ENCODE measurements at places on chromosomes 6 and 20. TPM values are rescaled to one million over a fixed set of nuclear protein-coding genes. Genes with fewer than 3 reads are reported as not detected.

Gene KCNK17
- total RNA-seq, result not detected

- DNase-seq, result no peak
Measured at GRCh38 chr6:32604434-32604877, 14.8 kb upstream of the HLA-DRB1 start.

GRCh38 chr20:17570347-17571152 is 675 bp downstream of the DSTN start:
- DNase-seq, result peak; percentile 53

DNA sequence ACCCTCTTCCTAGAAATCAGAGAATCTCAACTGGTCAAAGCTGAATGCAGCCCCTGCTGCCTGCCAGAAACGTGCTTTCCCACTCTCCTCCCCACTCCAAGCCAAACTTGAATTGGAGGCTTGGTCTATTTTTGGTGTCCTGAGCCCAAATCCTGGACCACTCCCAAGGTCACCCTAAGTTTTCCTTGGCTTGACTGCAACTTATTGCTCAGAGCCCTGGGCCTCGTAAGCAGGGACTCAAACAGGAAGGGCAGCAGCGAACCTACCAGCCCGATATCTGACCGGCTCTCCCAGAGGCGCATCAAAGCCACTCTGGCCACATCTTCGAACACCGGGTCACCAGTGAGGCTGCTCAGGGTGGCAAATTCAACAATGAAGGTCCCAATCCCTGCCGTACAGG is 12.7 kb downstream of the EDEM2 start:
- DNase-seq, result peak; percentile 39

- no peak for DNase-seq
Measured at GRCh38 chr20:24964506-24964840, 15.4 kb downstream of the CST7 start.

DNA sequence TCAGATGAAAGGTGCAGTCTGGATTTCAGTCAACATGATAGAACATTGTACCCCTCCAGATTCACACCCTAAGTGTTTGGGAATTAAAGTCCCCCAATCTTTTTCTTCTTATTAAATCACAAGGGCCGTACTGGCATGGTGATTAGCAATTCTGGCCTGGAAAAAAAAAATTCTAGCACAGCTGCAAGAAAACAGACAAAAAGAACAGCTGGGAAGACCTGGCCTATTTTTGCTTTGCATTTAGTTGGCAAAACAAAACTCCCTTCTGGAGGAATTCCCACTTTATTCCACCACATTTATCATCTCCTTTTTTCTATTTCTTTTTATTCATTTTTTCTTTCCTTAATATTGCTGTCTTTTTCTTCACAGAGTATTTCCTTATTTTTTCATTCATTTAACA is 39.8 kb upstream of the AKAP12 start:
- no peak for DNase-seq

- DNase-seq, result no peak
Measured at GRCh38 chr6:11295969-11296368, 63.5 kb upstream of the NEDD9 start.

DNA sequence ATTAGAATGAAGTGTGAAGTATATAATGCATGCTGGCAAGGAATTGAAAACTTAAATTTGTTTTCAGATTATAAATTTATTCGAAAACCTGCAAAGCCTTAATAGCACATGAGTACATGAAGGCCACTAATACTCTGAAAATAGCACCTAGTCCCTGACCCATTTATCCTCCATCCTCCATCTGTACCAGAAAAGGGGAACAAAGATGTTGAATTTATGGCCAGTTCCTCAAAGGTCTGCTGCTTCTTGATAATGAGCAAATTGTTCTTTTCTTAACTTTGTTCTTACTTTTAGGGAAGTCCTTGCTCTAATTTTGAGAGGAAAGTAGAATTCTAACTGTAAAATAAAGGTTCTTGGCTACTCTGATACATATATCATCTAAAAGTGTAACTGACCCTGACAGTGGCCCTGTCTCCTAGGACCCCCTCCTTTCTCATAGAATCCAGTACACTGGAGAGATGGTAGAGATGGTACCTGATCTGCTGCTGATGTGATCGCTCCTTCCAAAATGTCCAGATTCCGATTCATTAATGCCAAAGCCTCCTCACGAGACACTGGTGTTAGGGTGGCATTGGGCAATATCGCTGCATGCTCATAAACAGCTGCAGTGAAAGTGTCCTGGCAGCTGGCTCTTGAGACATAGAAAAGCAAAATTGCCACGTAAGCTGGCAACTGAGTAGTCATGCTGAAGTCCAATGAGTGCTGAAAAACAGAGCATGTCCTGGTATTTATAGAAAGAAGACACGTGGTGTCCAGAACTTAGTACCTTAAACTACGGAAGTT is at the start of gene VNN1:
Gene VNN1, minus strand, starts transcription at position 704 of the 783 bp plus-strand sequence. Its CDS starts 20 bp downstream, at position 684.
- DNase-seq, result no peak

- DNase-seq, result no peak
Measured at GRCh38 chr6:13331516-13332348, 3.4 kb upstream of the TBC1D7 start.

DNA sequence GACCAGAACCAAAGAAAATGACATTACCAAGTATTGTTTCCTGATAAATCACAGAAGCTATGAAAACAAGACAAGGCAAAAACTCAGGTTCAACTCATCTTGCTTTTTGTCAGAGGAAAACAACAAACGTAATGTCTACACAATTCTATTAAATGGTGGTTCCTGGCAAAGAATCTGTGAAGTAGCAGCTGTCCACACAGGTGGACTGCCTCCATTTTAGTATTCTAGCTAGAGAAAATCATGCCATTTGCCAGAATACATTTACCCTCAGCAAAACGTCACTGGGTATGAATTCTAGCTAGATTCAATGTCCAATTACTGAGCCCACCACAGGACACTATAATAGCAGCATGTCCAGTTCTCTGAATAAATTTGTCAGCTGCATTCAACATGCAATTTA is 125.4 kb downstream of the ADGRB3 start:
- no peak for DNase-seq

- no peak for DNase-seq
Measured at GRCh38 chr6:87481931-87482330, 9.2 kb downstream of the SLC35A1 start.

DNA sequence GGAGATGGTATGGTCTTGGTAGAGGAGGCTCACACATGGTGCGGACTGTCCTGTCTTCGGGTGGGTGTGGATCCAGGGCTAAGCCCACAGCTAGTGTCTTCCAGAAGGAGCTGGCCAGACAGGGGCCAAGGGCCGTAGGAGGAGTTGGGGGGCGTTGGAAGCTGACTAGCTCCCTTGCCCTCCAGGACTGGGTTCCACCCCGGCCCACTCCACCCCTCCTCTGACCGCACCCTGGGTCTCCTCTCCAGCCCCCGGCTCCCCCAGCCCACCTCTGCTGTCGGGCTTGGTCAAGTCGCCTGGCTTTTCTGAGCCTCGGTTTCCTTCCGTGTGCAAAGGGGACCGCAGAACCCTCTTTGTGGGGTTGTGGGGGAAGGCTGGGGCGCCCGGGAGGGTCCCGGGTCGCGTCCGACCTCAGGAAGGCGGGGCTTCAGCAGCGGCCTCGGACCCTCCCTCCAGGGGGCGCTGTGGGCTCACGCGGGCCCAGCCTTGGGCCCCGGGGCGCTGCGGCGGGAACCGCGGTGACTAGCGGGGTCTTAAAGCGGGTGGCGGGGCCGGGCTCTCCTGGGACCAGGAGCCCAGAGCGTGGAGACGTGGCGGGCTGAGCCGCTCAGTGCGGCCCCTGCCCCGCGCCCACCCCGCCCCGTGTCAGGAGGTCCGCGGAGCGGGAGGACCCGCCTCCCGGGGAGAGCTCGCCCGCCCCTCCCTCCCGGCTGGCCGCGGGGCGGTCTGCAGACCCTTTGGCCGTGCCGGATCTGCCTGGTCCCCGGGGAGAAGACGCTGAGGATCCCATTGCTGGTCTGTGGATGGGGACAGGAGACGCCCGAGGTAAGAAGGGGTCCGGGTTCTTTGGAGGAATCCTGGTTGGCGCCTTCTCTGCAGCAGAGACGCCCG is 5.4 kb downstream of the NPBWR2 start:
- DNase-seq, result no peak
